Upper lobe of left lung (tissue), 6 donors: ENCODE measurements at places on chromosomes 13 and 19. TPM values are rescaled to one million over a fixed set of nuclear protein-coding genes. Genes with fewer than 3 reads are reported as not detected.
A peak's percentile ranks its signal among the peaks of the same experiment; 100 is the strongest.

GRCh38 chr13:110683203-110683883 lies 22.6 kb downstream of the CARS2 start:
- DNase-seq, result no peak

- DNase-seq, result no peak
Observed at GRCh38 chr13:99267927-99268326, 9.7 kb upstream of the GPR18 start.

DNA sequence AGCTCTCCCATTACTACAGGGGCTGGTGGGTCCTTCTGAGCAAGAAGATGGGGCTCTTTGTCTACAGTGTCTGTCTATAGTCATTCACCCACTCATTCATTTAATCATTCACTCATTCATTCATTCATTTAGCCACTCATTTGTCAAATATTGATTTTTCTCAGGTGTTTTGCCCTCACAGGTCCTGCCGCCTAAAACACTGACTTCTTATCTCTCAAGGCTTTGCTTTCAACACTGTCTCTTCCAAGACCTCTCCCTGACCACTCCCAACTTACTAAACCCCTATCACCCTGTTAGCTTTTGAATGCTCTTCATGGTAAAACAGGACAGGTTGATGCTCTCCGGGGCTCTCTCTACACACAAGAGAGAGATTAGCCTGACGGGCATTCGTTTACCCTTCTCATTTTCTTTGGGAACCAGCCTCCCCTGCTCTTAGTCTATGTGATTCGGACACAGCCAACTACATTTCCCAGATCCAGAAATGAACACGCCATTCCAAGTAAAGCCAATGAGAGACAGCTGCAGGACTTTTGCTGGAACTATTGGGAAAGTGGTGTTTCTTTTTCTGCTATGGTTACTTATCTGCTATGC lies 22.7 kb downstream of the FAM187B start:
- DNase-seq, result no peak

DNA sequence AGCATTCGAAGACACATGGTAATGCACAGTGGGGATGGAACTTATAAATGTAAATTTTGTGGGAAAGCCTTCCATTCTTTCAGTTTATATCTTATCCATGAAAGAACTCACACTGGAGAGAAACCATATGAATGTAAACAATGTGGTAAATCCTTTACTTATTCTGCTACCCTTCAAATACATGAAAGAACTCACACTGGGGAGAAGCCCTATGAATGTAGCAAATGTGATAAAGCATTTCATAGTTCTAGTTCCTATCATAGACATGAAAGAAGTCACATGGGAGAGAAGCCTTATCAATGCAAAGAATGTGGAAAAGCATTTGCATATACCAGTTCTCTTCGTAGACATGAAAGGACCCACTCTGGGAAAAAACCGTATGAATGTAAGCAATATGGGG lies 16.2 kb upstream of the ZNF763 start:
- no peak for DNase-seq

- DNase-seq, result no peak
Observed at GRCh38 chr13:33014291-33014690, 1.9 kb upstream of the KL start.

DNA sequence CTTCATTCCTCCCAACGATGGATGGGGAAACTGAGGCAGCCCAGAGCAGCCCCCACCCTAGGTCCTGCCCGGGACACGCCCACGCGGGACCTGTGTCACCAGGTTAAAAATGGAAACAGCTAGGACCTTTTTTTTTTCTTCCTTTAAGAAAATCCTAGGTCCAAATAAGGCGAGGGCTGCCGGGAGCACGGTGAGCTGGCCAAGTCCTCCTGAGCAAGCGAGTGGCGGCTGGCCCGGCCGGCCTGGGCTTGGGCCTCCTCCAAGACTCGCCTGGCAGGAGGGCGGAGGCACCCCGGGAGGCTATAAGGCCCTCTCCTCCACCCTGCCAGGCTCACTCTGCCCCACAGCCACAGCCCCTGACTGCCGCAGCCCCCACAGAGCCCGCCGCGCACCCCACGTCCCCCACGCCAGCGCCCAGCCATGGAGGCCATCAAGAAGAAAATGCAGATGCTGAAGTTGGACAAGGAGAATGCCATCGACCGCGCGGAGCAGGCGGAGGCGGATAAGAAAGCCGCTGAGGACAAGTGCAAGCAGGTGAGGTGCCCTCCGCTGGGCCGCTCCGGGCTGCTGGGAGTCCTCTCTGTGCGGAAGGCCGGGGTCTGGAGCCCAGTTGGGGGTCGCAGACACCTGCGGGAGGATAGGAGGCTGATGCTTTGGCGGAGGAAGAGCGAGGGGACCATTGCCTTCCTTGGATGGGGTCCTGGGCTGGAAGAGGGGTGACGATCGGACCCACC lies 8.9 kb upstream of the TPM4 start:
- DNase-seq, result peak; percentile 93

- DNase-seq, result no peak
Observed at GRCh38 chr13:32354040-32354439, 38.7 kb downstream of the BRCA2 start.

DNA sequence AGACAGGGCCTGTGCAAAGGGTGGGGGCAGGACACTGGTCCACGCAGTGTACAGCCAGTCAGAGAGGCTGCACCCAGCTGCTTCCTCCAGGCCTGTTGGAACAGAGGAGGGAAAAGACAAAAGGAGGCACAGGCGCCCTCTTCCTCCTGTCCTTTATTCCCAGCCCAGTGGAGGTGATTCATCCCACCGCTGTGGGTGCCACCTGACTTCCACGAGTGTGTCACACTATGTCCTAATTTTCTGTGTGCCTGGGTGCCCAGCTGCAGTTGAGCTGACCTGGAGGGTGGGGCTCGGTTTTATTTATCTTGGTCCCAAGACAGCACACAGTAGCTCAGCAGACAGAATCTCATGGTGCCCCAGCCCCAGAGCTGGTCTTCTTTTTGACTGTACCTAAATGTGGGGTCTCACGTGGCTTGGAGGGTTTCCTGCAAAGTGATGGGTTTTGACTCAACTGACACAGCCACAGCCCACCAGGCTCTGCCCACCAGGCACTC lies 9.0 kb downstream of the EPS15L1 start:
- DNase-seq, result no peak

DNA sequence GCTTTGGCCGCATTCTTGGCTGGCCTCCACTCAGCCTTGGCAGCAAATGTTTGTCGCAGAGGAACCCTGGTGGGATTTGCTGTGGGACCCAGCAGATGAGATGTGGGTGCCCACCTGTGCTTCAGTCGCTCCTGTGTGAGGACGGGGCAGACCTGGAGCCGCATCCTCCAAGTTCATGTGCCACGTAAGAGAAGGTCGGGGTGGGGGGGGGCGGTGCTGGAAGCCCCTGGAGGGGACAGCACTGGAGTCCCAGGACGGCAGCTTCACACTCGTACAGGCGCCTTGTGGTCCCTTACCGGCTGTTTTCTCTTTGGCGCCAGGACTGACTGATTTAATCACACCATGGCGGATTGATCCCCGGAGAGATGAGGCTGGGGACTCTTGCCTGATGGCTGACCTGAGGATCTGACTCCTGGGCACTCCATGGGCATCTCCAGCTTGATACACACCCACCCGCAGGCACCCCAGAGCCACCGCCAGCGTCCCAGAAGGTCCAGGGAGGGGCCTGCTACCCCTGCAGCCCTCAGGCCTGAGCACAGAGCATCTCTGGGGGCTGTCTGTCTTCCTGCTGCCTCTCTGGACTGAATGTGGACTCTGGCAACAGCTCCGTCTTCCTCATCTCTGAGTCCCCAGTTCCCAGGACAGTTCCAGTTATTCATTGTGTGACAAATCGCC lies 10.0 kb upstream of the GRTP1 start:
- DNase-seq, result no peak

DNA sequence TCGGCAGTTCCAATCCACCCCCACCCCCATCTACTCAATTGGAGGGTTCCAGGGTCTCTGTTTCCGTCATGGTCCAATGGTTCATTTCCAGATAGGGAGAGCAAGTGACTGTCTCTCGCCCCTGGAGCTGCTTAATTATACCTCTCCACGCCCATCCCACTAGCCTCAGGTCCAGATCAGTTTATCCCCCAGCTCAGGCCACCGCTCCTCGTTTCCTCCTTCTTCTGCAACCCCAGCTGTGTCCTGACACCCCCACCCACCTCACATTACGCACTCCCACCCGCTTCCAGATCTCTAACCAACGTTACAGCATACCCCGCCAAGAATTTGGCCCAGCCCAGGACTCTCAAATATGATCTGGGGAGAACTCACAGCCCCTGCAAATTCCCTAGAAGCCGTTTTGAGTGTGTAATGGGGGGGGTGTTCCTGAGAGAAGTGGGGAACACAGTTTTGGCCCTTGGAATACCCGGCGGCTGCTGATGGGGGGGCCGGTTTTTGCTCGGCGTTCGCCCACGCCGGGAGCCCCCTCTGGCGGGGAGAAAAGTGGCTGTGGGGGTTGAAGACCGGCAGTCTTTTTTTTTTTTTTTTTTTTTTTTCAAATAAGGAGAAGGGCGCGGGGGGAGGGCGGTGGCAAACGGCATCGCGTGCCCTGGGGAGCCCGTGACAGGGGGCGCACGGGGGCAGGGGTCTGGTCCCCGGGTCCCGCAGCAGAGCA lies 1.7 kb upstream of the PDE4A start:
- peak; percentile 69 for DNase-seq

DNA sequence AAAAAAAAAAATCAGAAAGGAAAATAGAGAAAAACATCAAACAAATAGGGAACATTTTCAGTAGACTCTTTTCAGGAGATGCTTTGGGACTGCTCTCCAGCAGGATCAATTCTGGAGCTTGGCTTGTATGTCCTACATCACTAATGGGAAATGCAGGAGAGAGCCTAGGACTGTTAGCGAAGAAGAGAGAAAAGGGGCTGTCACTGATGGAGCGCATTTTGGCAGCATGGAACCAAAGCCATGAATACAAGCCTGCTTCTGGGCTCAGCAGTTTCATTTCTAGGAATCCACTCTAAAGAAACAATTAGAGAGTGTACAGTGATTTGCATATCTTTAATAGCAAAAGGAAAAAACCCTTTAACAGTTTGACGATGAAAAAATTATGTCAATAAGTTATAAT lies 203.9 kb downstream of the NUFIP1 start:
- DNase-seq, result no peak

GRCh38 chr13:110684388-110685056 lies 21.4 kb downstream of the CARS2 start:
- no peak for DNase-seq

- DNase-seq, result no peak
Observed at GRCh38 chr13:94561126-94561525, 34.8 kb downstream of the TGDS start.

- no peak for DNase-seq
Observed at GRCh38 chr19:33132425-33132824, 511 bp downstream of the WDR88 start.

- DNase-seq, result no peak
Observed at GRCh38 chr19:23855676-23856075, 59.0 kb upstream of the ZNF726 start.

Gene MAST3
- 25.8 TPM for total RNA-seq

Gene DCLK1
- total RNA-seq, result 5.1 TPM

Gene TNNI3
- total RNA-seq, result 4.4 TPM

Gene COX7A1
- total RNA-seq, result 13.5 TPM

Gene GPR42
- total RNA-seq, result not detected

Gene EFNA2
- not detected for total RNA-seq

Gene ZNF8
- 4.5 TPM for total RNA-seq

Gene GAPDHS
- not detected for total RNA-seq

Gene ZNF566
- total RNA-seq, result 12.4 TPM

Gene DACH1
- 7.3 TPM for total RNA-seq

Gene PRSS57
- 0.37 TPM for total RNA-seq

Gene ACER1
- not detected for total RNA-seq

Gene BCL3
- total RNA-seq, result 101 TPM

Gene PPAN
- 28.4 TPM for total RNA-seq
